ENCODE measurements at places on chromosomes 16 and 17.

GRCh38 chr17:33292981-33293867 lies at the start of gene ASIC2:
Gene ASIC2 (minus strand): TSS chr17:33293295.
- no peaks in the 10 kb centered on the region for H3K4me1 ChIP-seq
- no peaks in the 10 kb centered on the region for H3K27me3 ChIP-seq
- DNase-seq = no peak
- no peaks in the 10 kb centered on the region for H3K36me3 ChIP-seq
- H3K4me3 ChIP-seq = peak within 1 kb of the TSS; percentile 43

- H3K4me1 ChIP-seq = peaks cover 11% of the 10 kb centered on the region
- H3K4me3 ChIP-seq = no peak overlapping the region
Observed at GRCh38 chr17:17146786-17147406, 59.2 kb downstream of the PLD6 start.

DNA sequence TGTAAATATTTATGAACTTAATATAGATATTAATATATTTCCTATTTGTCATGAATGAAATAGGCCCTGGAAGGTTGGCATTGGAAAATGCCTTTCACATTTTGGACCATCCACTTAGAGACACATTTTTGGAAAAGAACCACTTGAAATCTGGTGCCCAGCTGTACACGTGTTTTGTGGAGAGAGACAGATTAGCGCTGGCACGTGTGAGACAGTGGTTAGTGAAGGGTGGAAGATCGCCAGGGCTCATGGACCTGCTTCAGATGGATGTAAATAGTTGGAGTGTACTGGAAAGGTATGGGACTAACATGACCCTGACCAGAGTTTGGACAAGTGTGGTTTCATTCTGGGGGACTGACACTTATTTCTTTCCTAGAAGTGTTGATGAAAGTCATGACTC lies 222.9 kb downstream of the PRKCA start:
- H3K27ac ChIP-seq = no peak overlapping the region
- no peak overlapping the region for H3K4me3 ChIP-seq
- no peak for DNase-seq

GRCh38 chr16:5738586-5738985 lies 641.0 kb upstream of the EEF2KMT start:
- H3K4me3 ChIP-seq = no peak overlapping the region
- no peak for DNase-seq
- no peaks in the 10 kb centered on the region for H3K4me1 ChIP-seq
- no peaks in the 10 kb centered on the region for H3K27me3 ChIP-seq
- no peaks in the 10 kb centered on the region for H3K36me3 ChIP-seq

DNA sequence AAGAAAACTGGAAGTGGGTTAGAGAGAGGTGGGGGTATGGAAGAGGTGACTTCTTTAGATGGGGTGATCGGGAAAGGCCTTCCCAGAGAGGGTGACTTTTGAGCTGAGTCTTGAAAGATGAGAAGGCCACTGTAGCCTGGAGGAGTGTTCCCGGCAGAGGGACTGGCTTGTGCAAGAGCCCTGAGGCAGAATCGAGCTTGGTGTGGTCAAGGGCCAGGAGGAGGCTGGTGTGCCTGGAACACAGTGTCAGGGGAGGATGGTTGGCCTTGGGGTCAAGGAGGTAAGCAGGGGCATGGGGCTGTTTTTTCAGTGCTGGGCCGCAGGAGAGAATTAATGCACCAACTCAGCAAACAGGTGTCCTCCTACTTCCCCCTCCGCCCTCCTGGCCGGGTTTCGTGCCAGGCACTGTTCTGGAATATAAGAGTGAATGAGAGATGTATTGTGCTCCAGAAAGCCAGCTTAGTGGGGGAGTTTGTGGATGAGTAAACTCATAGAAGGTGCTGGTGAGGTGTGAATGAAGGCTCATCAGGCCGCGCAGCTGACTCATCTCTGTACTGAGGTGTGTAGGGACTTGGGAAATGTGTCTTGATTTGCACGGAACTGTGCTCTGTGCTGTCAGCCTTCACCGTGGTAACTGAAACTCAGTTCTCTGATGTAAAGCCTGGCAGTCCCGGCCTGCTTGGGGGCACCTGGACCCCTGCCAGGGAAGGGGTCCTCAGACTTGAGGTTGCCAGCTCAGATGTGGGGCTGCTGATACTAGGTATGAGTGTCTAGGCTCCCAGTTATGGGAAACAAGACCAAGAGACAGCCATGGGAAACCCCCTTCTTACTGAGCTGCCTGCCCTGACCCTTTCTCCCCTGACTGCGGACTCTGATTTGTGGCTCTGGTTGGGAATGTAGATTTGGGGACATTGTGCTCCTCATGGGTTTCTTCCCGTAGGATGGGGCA lies 15.3 kb downstream of the KSR1 start:
- no peak overlapping the region for H3K4me3 ChIP-seq
- H3K27ac ChIP-seq = no peak overlapping the region
- no peak for DNase-seq
- no peaks in the 10 kb centered on the region for H3K27me3 ChIP-seq

GRCh38 chr16:17215936-17216335 lies 254.8 kb downstream of the XYLT1 start:
- DNase-seq = no peak
- no peaks in the 10 kb centered on the region for H3K4me1 ChIP-seq
- no peak overlapping the region for H3K27ac ChIP-seq
- no peaks in the 10 kb centered on the region for H3K27me3 ChIP-seq
- H3K4me3 ChIP-seq = no peak overlapping the region

DNA sequence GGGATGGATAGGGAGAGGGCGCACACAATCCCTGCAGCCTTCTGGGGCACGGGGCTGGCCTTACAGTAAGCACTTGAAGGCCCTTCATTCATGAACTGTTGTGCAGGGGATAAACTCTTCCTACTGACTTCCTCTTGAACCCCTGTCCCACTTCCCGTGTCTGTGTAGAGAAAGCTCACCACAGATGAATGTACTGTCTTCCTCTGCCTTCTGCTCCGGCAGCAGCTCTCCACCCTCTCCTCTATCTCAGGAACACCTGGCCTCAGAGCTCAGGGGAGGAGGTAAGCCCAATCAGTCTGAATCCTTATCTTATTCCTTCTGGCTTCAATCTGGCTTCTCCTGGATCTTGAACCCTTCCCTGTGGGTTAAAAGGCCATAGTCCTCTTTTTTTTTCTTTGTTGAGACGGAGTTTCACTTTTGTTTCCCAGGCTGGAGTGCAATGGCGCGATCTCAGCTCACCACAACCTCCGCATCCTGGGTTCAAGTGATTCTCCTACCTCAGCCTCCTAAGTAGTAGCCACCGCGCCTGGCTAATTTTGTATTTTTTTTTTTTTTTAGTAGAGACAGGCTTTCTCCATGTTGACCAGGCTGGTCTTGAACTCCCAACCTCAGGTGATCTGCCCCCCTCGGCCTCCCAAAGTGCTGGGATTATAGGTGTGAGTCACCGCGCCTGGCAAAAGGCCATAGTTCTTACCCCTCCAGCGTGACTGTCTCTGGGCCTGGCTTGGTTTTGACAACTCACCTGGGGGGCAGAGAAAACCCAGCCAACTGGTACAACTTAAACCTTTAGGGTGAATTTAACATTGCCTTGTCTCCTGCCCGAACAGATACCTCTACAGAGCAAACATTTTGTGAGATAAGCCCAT lies 7.2 kb upstream of the SLC52A1 start:
- no peak overlapping the region for H3K27ac ChIP-seq
- H3K36me3 ChIP-seq = no peaks in the 10 kb centered on the region
- H3K27me3 ChIP-seq = no peaks in the 10 kb centered on the region
- no peak for DNase-seq

DNA sequence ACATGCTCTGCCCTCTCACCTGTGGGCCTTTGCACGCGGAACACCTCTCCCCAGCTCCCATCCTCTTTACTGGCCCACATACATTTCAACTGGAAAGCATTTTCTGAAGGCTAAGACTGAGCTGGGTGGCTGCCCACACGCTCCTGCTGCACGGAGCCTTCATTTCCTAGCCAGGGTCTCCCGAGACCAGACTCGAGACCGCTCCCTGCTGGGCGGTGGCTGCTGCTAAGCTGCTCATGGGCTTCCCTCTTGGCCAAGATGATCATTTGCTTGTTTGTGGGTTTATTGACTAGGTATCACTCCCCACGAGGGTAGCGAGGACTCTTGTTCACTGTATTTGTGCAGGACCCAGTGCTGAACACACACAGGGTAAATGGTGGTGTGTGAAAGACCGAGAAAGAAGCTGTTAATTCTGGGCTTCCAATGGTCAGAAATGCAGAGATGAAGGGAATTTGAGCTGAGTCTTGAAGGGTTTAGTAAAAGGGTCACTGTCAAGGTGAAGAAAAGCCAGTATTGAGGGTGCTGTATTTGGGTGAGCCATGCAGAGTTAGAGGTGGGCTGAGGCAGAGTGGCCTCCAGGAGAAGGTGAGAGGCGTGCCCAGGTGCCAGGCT lies 907 bp downstream of the TRAPPC2L start:
- H3K27me3 ChIP-seq = no peaks in the 10 kb centered on the region
- peak overlapping the region; percentile 84 for H3K27ac ChIP-seq

DNA sequence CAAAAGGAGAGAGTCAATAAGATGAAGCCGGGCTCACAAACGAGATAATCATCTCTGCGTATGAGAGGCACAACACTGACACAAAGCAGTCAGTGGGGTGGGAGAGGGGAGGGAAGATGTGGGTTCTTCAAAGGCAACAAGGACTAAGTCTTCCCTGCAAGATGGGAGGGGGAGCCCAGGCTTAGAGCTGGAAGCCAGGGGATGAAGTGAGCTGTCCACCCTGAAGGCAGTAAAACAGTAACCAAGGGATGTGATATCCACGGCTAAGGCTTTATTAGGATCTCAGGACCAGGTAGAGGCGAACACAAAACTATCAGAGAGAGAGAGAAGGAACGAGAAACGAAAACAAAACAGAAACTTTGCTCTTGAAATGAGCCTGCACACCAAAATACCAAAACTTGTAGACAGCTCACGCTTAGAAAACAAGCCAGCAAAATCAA lies 115.9 kb downstream of the DYNLRB2 start:
- H3K4me3 ChIP-seq = no peak overlapping the region
- H3K27ac ChIP-seq = no peak overlapping the region
- no peaks in the 10 kb centered on the region for H3K36me3 ChIP-seq
- DNase-seq = no peak

GRCh38 chr17:67490471-67490870 lies 113.4 kb downstream of the PITPNC1 start:
- no peaks in the 10 kb centered on the region for H3K27me3 ChIP-seq
- DNase-seq = no peak
- no peak overlapping the region for H3K4me3 ChIP-seq
- H3K36me3 ChIP-seq = no peaks in the 10 kb centered on the region
- no peak overlapping the region for H3K27ac ChIP-seq
- no peaks in the 10 kb centered on the region for H3K4me1 ChIP-seq

GRCh38 chr17:78558181-78558850 lies 18.9 kb downstream of the DNAH17 start:
- H3K27ac ChIP-seq = no peak overlapping the region
- H3K4me1 ChIP-seq = no peaks in the 10 kb centered on the region
- H3K4me3 ChIP-seq = no peak overlapping the region
- no peak for DNase-seq

DNA sequence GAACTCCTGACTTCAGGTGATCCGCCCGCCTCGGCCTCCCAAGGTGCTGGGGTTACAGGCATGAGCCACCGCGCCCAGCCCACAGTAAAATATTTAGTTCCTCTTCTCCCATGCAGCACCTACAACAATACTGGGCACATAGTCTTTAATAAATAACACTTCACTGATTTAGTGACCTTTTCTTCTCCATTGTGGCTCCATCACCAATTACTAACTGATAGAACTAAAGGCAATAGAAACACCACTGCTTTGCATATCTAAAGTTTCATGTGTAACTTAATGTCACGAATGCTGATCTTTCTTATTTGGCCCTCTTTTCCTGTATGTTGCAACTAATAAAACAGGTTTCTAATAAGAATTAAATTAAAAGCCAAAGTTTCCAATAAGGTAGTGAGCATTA lies 38.9 kb downstream of the TRIM37 start:
- H3K4me1 ChIP-seq = no peaks in the 10 kb centered on the region
- no peak overlapping the region for H3K27ac ChIP-seq
- no peak for DNase-seq
- no peaks in the 10 kb centered on the region for H3K36me3 ChIP-seq
- no peak overlapping the region for H3K4me3 ChIP-seq

GRCh38 chr16:4461250-4462085 lies 13.0 kb downstream of the NMRAL1 start:
- no peak overlapping the region for H3K4me3 ChIP-seq
- H3K27me3 ChIP-seq = no peaks in the 10 kb centered on the region
- H3K4me1 ChIP-seq = peaks cover 16% of the 10 kb centered on the region
- H3K27ac ChIP-seq = no peak overlapping the region
- H3K36me3 ChIP-seq = peaks cover 88% of the 10 kb centered on the region

DNA sequence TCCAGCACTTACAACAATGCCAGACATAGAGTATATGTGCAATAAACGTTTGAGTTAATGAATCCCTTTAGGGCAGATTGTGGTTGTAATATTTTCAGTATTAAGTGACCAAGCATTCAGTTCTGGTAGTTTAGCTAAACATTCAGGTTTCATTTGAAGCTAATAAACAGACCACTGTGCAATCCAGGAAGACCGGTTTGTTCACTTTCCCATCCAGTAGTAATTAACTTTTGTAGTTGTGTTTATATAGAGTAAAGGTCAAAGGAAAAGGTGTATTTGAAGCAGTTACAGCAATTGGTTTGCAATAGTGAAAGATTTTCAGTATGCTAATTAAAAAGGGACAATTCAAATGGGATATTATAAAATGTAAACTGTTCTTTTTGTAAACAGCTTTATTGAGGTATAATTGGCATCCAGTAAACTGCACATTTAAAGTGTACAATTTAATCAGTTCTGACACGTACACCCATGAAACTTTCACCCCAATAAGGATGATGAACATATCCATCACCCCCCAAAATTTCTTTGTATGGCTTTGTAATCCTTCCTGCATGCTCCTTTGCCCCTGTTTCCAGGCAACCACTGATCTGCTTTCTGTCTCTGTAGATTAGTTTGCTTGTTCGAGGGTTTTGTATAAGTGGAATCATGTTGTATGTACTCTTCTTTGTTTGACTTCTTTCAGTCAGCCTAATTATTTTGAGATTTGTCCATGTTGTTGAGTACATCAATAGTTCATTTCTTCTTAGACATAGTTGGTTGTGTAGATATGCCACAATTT lies 26.3 kb downstream of the MRTFB start:
- H3K4me1 ChIP-seq = peaks cover 12% of the 10 kb centered on the region
- H3K27me3 ChIP-seq = no peaks in the 10 kb centered on the region
- H3K4me3 ChIP-seq = no peak overlapping the region
- no peak overlapping the region for H3K27ac ChIP-seq

- H3K27me3 ChIP-seq = no peaks in the 10 kb centered on the region
- no peaks in the 10 kb centered on the region for H3K36me3 ChIP-seq
- peaks cover 40% of the 10 kb centered on the region for H3K4me1 ChIP-seq
- H3K27ac ChIP-seq = peak overlapping the region; percentile 79
- no peak overlapping the region for H3K4me3 ChIP-seq
Observed at GRCh38 chr17:82217120-82217529, 4.5 kb upstream of the CCDC57 start.
